ENCODE measurements at places on chromosomes 1 and 21.

GRCh38 chr1:118151312-118151937 is 33.6 kb downstream of the SPAG17 start:
- no peak for DNase-seq

DNA sequence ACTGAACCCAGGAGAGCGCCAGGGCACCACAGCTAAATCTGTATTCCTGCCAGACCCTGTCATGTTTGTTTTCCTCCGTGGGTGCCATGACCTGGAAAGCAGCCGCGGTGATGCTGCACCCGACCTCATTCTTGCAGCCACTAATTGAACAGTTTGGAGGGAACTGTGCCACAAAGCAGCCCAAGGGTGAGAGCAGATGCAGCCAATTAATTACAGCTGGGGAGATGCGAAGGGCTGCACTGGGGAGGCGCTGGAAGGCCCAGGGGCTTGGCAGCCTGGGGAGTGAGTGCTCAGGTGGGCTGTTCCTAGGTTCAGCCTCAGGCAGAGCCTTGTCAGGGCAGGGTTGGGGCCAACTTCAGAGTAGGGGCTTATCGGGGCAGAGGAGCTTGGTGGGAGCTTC is 158.4 kb upstream of the CD34 start:
- DNase-seq: no peak

- no peak for DNase-seq
These were observed 25.1 kb downstream of the CNN3 start for GRCh38 chr1:94901841-94902240.

- no peak for DNase-seq
These were observed 8.1 kb upstream of the PLA2G5 start for GRCh38 chr1:20061866-20062265.

DNA sequence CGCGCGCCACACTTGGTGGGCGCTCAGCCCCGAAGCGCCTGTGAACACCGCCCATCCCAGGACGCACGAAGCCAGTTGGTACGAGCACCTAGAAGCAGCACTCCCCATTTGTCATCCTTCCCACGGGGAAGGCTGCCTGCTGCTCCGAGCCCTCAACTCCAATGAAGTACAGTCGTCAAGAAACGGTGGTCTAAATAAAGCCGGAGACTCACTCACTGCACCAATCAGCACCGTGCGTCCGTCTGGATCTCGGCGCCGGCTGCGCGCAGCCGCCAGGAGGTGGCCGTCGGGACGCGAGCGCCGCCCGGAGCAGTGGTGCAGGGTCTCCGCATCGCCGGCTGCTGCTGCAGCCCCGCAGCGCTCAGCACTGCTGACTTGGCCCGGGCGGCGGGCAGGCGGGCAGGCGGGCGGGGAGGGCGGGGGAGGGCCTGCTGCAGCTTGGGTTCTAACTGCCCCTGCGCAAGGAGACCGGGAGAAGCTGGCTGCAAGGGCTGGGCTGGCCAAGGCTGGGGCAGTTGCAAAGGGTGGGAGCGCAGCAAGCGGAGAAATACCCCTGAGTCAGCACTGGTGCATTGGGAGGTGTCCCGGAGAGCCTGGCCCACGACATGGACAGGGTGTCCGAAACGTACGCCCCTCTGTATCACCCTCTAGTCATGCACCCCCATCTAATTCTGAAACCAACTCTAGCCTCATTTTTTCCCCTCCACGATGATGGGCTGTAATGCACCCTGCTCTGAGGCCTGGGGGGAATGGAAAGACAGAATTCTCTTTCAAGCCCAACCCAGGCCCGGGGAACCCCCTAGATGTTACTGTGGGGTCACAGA is 35.8 kb upstream of the H6PD start:
- DNase-seq: no peak

DNA sequence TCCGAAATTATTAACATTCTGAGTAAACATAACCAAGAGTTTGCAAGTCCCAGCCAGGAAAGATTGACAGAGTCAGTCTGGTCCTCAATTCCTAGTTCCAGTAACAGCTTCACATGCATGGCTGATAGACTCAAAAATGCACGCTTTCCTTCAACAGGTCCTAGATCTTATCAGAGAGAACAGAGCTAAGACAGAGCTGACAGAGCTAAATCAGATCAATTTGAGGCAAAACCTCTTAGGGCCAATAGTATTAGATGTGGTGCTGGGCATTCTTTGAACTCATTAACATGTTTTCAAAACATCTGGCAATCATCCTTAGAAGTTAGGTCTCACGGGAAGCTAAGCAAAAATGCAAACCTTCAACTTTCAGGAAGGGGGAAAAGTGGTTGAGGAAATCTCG is 114.0 kb downstream of the GREM2 start:
- DNase-seq: no peak

DNA sequence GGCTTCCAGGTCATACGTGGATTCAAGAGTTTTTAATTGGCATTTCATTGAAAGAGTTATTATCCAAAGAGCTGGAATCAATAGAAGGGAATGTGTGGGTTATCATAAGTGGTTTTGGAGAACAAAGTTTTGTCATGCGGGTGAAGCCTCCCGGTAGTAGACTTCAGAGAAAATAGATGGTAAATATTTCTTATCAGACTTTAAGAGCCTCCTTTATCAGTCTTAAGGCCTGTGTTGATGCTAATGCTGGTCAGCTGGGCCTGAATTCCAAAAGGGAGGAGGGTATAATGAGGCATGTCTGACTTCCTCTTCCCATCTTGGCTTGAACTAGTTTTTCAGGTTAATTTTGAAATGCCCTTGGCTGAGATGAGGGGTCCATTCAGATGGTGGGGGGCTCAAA is 89.7 kb downstream of the ITSN1 start:
- no peak for DNase-seq
